ENCODE measurements at places on chromosomes 1 and 21.

GRCh38 chr1:234114648-234115307 lies 210.3 kb downstream of the SLC35F3 start:
- DNase-seq: peak; percentile 66

DNA sequence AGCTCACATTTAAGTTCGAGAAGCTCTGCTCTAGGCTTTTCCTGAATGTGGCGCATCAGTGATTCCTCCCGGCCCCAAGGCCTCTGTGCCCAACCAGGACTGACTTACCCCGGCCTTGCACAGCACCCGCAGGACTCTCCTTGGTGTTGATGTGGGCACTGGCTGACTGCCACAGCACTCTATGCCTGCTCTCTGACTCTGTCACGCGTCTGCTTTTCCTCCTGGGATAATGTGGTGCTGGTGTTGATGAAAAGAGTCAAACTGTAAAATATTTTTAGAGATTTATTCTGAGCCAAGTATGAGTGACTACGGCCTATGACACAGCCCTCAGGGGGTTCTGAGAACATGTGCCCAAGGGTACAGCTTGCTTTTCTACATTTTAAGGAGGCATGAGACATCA lies 15.5 kb upstream of the SLC2A5 start:
- DNase-seq: no peak

DNA sequence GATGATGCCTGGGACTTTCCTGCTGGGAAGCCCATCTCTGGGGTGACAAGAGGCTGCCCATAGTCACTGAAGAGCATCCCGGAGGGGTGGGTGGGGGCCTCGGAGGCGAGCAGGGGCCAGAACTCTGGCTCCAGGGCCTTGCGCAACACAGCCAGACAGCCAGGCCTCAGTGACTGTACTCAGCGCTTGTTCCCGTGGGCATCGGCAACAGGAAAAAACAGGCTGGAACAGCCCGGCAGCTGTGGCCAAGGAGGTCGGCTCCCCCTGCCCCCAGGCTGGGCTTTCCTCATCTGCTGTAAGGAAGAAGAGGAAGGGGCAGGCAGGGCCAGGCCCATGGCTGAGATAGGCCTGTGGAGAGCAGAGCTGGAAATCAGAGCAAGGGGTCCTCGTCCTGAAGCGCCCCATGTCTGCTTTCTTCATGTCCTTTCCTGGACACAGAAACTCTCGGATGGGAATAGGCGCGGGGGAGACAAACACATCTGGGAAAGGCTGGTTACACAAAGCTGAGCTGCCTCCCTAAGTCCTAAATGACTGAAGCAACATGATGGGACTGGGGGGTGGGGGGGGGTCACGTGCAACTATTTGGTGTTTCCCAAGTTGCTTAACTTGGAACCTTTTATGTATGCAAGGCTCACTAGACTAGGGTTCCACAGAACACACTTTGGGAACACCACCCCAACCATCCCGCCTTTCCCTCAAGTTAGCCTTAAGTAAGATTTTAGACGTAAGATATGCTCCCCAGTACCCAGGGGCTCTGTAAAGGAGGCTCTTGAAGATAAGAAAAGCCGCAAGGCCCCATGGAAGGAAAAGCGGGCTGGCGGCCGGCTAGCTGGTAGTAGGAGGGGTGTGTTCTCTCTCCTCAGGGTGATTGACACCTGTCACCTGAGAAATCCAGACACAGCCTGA lies 30.7 kb downstream of the HSPG2 start:
- no peak for DNase-seq

DNA sequence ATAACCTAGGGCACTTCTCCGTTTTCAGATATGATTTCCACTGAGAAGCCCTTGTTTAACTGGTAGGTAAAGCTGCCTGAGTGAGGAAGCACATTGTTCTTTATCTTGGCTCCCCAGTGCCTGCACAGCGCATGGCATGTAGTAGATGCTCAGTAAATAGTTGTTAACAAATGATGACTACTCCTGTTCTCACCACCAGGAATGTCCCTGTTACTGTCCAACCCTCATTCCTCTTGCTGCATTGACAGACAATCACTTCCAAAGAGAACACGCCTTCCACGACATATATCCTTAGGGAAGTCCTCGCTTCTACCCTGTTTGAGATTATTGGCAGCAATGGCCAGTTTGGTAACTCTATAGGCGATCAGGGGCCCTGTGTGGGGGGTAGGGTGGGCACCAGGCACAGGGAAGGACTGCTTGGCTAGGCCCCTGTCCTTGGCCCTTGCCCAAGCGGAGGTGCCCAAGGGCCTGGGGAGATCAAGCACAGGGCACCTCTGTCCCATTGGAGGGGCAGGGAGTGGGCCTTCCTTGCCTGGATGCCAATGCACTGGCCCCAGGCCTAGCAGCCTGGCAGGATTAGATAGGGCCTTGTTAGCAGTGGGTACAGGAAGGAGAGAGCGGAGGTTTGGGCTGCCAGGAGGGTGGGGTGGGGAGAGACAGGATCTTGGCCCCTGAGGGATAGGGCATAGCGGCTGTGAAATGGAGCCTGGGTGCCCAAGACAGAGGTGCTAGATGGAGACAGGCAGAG lies 10.2 kb downstream of the NES start:
- DNase-seq: no peak

GRCh38 chr21:42677339-42678321 lies 24.2 kb downstream of the PDE9A start:
- no peak for DNase-seq

- DNase-seq: no peak
Measured at GRCh38 chr1:26340047-26340481, 13.9 kb downstream of the CRYBG2 start.

DNA sequence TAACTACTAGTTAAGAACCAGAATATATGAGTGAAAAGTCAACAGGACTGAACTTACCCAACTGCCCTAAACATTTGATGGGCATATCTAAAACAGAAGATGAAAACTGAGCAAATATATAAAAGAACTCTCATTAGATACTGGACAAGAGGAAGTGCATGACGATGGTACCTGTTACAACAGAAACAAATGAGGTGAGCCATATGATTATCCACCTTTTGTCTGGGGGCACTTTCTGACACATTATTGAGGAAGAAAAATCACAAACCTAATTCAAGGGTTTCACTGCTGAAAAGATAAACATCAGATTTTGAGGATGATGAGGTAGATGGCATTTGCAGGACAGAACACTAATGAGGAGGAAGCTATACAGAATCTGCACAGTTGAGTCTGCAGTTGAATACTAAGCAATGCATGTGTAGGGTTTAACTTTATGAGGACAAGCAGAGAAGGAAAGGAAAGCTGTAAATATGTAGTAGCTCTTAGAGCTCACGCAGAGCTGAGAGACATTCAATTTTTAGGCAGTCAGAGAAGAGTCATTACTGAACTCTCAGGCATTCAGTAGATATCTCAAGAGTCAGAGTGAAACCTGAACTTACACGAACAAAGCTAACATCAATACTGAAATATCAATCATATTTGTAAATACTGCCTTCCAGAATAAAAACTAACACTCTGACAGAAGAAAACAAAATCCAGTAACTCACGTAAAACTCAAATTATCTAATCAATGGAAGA lies 262.1 kb downstream of the AKT3 start:
- no peak for DNase-seq

- no peak for DNase-seq
Measured at GRCh38 chr1:8902765-8903164, 24.3 kb upstream of the ENO1 start.

DNA sequence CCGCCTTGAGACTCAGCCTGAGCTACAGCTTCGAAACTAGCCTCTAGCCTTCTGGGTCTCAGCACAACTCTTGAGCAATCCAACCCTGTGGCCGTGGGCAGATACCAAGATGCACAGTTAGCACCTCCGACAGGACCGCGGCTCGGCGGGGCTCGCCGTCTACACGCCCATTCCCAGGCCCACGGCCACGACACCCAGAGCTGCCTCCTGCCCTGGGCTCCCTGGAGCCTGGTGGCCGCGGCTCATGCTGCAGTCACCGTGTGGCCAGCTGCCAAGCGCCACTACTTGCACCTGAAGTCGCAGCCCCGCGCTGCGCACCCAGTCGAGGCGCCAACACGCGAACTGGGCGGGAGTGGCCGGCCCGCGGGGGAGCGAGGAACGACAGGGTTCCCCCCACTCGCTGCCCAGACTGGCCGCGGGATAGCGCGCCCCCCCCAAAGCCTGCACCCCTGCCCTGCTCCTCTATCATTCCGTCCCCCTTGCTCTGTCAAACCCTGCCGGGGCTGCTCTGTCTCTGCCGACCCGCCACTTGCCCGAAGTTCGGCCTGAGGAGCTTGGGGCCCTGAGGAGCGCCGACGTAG lies 729 bp upstream of the CDCA8 start:
- peak; percentile 25 for DNase-seq

DNA sequence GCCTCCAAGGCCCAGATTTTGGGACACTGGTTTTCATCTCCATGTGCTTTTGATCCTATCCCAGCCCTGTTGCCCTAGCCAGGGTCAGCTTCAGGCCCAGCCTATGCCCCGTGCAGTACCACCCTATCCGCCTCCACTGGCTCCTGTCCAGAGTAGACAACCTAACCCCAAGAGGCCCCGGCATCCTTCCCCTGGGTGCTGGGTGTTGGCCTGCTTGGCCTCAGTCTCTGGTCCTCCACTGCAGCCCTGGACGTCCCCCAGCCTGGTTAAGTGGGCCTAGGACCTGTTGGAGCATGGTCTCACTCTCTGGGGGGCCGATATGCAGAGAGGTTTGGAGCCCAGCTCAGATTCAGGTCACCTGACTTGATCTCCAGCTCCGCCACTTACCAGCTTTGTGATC lies 1.6 kb downstream of the CSF3R start:
- DNase-seq: no peak

DNA sequence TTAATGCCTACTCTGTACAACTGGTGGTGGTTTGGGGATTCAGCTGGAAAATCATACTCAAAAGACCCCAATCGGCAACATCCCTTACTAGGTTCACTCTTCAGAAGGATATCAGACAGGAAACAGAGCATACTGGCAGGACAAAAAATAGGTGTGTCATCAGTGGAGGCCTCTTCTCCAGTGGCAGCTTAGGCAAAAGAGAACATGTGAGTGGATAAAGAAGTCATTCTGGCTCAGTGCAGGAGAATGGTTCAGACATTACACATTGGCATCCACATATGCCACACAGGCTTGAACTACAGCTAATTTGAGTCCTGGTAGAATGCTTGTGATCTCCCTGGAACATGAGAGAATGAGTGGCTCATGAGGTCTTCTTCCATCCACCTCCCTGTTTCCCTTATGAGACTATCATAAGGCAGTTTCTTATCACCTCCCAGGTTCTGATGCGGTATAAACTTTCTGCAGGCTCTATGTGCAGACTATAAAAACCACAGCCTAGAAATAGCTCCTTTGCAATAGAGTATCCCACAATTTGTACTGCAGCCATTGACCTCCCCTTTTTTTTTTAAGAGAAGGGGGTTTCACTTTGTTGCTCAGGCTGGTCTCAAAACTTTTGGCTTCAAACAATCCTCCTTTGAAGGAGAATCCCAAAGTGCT lies 24.7 kb downstream of the VAMP4 start:
- DNase-seq: no peak

DNA sequence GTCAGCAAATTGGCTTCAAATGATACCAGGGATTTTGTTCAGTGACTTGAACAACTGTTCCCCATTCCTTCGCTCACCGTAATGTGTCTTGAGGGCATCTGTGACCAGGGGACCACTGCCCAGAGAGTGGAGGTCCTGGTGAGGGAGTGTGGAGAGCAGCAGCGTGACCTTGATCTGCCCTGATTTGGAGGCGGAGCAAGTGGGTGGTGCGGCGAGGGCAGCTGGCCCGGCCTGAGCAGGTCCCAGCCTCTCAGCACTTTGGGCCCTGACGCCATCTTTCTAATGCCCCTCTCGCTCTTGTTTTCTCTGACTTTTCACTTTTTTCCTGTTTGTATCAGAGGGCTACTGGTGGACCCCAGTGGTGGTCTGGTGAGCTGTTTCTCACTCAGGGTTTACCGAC lies 31.1 kb downstream of the DIP2A start:
- no peak for DNase-seq

DNA sequence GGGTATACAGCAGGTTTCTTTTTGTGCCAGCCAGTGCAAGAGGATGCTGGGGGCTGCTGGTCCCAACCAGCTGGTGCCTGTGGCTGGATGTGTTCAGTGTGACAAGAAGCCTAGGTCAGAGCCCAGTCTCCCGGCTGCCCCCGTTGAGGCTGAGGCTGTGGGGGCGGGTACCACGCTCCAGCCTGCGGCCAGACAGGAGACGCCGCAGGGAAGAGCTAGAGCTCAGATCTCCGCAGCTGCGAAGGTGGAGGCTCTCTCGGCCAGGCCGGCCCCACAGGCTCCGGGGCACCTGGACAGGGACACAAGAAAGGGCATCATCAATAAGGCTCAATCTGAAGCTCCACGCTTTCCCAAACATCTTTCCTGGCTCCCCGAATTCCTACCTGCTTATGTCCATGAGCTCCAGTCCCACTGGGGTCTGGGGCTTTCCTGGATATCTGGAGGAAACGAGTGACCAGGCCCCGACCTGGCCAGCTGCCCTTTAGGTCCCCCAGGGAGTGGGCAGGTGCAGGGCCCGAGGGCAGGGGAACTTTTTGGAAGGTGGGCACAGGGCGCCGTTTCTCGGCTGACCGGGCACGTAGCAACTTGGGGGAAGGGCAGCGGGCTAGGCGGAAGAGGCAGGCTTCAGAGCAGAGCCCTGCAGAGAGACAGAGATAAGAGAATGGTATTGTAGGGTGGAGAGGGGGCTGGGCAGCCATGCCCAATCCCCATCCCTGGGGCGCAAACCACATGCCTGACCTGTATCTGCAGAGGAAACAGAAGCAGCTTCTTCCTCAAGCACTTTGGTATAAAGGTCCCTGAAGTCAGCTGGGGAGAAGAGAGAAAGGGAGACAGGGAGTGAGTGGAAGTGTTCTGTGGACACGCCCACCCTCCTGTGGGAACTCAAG lies 7.4 kb downstream of the ENTREP3 start:
- DNase-seq: no peak

DNA sequence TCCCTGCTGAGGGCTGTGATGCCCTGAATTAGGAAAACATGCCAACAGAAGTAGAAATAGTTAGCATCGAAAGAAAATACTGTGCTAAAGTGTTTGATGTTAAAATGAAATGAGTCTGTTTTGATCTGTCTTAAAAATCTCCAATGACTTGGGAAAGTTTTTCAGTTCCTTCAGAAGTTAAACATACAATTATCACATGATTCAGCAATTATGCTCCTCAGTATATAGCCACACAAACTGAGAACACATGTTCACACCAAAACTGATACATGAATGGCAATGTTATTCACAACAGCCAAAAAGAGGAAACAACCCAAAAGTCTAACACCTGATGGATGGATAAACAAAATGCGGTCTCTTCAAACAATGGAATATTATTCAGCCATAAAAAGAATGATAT lies 130.6 kb downstream of the PTPN14 start:
- no peak for DNase-seq

- DNase-seq: no peak
Measured at GRCh38 chr1:4178501-4179113, 278.5 kb upstream of the C1orf174 start.

GRCh38 chr1:12340544-12340930 lies 110.7 kb downstream of the VPS13D start:
- DNase-seq: no peak

All from inflammatory macrophage treated with lipopolysaccharide for 4 hours (primary cell).